Activated T-helper 1 cell treated with anti-CD3 and anti-CD28 coated beads, Interleukin-2, amount 50 U/mL, for 16 hours (primary cell): ENCODE measurements at places on chromosomes 2 and 18.

- no peak for DNase-seq
Measured at GRCh38 chr2:37167636-37168180, 10.9 kb upstream of the EIF2AK2 start.

GRCh38 chr2:43227830-43228281, 1.4 kb upstream of the ZFP36L2 start:
- no peak for DNase-seq

DNA sequence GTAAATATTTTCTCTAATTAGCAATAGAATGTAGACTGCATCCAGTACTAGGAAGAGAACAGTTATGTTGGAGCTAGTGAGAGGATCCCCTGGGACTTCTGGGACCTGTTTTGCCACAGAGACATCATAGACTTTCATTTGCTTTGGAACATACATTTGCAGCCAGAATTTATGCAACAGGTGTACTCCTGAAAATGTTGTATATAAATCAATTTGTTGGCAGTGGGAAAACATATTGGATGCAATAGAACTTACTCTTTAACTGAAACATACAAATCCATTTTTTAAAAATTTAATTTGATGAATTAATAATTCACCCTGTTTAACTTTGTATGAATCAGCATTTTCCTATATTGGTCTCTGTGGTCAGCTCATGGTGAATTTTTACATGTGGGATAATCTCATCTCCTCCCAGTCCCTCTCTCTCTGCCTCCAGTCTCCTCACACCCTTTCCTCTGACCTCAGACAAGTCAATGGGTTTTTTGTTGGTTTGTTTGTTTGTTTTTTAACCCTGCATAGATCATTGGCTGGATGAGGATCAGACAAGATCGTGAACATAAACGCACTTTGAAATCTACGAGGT, 263.0 kb downstream of the LPIN1 start:
- no peak for DNase-seq

GRCh38 chr18:58348517-58348916, 280.4 kb downstream of the ALPK2 start:
- no peak for DNase-seq

GRCh38 chr2:173218326-173219056, 136.2 kb upstream of the CDCA7 start:
- no peak for DNase-seq

GRCh38 chr18:60554967-60555366, 182.4 kb upstream of the MC4R start:
- no peak for DNase-seq

- DNase-seq = no peak
Measured at GRCh38 chr2:63058144-63058920, 7.7 kb downstream of the OTX1 start.

DNA sequence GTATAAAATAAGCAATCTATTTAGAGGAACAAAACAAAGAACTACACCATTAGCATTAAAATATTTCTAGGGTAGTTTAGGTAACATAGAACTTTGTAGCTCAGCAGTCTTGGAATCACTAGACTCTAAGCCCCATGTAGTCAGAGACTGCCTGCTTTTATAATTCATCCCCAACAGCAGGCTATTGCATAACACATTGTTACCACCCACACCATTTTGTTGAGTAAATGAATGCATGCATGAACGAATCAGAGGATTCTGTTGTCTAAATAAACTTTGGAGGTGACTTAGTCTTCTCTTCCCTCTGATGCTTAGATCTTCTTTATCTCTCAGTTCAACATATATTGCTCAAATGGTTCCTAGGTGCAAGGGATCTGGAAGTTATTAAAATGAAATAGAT, 167.6 kb upstream of the TNP1 start:
- no peak for DNase-seq

GRCh38 chr2:147910990-147911473, 66.2 kb downstream of the ACVR2A start:
- DNase-seq = no peak

GRCh38 chr2:207390302-207391095, 139.3 kb upstream of the CREB1 start:
- DNase-seq = no peak

DNA sequence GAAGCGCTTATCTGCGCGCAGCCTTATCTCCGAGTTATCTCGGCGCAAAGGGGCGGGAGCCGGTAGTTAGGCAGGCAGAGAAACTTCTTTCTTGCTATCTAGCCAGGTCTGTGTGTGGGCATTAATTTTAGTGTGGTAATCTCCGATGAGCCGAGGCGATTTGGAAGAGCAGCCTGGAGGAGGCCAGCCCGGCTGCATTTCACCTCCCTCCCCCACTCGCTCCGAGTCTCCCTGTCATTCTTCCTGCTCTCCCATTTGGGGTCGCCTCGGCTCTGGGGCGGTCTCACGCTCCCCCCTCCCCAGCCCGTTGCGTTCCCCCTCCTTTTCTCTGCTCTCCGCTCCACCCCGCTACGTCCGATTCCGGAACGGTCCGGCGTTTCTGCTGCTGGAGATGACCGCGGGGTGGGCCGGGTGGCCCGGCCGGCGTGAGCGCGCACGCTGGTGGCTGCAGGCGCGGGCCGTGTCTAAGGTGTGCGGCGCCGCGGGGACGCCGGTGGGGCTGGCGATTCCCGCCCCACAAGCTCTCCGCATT, 566 bp downstream of the GATA6 start:
- DNase-seq = no peak

DNA sequence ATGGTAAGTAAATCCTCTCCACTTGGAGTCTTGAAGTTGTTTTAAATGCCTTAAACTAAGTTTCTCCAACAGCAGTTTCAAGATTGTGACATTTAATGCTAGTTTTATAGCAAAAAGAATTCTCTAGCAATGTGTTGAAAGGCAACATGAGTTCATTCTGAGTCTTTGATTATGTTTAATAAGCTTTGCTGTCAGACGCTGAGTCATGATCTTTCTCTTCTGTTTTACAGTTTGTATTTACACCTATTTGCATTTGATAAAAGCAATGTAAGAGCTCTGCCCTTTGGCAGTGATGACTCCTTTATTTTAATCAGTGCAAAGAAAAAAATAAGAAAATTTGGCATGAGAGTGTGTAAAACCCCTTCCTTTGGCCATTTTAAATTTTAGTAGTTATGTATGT, 497.7 kb downstream of the STK39 start:
- DNase-seq = no peak

DNA sequence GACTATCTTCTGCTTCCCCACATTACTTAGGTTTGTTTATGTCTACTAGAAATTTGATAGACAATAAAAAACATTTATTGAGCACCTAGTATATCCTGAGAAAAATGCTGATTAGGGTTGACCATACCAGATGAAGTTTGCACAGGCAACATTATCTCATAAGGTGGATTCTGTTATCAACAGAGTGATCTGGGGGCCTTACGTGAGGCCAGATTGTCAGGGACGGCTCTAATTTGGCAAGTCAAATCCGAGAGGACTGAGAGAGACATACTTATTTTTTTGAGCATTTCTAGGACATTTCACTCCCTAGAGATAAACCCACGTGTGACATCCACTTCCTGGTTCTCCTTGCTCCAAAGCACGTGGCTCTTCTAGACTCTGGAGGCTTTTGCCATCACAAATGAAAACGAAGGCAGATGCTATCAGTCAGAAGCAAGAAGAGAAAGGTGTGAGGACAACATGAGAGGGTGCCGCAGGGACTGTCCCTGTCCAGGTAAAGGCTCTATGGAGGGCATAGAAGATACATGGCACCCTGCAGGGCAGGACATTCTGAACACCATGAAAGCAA, 168.0 kb upstream of the REV1 start:
- no peak for DNase-seq

DNA sequence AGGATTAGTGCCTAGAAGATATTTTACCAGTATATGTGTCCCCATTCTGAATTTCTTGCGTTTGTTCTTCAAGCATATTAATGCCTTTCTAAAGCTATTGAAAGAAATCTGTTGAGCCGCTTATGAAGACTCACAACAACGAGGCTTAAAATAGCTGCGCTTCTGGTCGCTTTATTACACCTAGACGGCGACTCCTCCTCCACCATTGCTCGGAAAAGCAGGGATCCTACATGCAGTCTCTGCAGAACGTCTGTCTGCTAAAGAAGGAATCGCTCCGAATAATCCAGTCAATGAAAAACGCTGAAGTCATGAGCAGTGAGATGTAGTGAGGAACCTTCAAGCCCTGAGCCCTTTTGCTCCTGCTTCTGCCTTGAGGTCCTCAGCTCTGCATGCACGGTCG, 94.8 kb upstream of the ZNF516 start:
- DNase-seq = no peak

DNA sequence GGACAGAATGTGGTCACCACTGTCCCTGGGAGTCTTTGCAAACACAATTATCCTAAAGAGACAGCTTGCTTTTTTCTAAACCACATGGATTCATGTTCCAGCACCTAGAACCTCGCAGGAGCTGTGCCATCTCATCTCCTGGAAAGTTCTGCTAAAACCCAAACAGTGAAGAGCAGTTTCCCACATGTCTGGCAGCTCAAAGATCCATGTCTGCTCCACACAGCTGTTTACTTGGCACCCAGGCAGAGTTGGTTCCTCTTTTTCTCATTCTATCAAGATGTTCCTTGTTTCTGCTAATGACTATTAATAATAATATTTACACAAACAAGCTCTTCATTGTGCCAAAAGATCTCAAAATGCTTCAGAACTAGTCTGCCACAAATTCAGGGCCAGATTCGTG, 30.1 kb upstream of the PID1 start:
- no peak for DNase-seq
